Cortex of kidney (tissue), 1 donor: ENCODE measurements at places on chromosomes 1 and 21.

- DNase-seq = no peak
Measured at GRCh38 chr1:87941337-87941946, 612.8 kb downstream of the LMO4 start.

GRCh38 chr1:185939142-185939541, 205.0 kb downstream of the HMCN1 start:
- no peak for DNase-seq

DNA sequence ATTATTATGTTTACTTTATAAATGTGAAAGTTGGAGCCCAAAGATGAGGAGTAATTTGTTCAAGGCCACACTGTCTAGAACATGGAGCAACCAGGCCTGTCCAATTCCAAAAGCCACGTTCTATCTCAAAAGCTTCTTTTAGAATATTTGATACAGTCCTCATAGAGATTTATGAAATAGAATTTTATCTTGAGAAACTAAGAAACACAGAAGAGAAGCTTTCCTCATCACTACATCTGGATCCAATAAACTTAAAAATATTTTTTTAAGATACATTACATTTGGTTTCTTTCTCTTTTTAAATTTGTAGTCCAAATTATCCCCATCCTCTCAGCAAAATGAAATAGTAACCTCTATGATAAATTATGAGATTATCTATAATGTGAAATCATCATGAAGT, 58.9 kb downstream of the DDAH1 start:
- DNase-seq = no peak

DNA sequence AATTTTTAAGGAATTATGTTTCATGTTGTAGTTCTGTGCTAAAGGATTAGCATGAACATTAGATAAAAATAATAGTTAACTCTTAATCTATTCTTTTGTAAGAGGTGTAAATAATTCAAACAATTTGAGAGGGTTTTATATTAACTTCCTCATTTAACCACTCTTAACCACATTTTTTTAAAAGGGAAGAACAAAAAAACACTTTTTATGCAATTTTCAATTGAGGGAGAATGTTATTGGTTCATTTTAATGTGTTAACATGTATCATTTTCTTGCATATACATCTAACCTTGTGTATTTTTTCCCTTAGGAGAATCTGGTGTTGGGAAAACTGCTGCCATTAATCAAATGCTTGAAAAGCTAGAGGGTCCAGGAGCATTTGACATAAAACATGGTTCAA, 169.0 kb downstream of the LBR start:
- DNase-seq = no peak

DNA sequence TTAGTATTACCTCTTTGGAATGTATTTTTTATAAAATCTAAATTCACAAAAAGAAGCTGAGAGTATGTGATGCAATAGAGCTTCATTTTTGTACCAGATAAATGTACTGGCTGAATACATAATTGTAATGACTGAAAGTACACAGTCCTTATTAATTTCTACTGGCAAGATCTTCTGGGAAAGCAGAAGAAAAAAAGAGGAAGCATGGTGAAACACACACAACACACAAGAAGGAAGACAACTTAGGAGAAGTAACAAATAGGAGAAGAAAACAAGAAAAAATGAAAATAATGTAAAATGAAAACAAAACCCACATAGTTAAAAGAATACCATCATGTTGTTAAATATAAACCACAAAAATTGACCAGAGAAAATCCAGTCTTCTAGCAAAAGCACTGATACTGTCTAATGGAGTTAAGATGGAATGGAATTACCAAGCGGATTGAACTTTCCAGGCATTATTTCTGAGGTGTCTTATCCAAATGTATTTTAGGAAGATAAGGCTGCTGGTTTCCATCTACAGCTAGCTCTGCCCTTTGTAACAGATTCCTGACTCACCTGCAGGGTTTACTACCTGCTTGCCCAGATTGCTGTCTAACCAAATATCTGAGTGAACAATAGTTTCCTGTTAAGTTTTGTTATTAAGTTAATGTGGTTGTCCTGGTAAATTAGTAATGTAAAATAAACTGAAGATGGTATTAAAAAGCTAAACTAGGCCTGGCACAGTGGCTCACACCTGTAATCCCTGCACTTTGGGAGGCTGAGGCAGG, 4.5 kb upstream of the COP1 start:
- no peak for DNase-seq

GRCh38 chr1:235017191-235017590, 111.4 kb downstream of the TOMM20 start:
- DNase-seq = no peak

GRCh38 chr1:1630191-1630964, 1.6 kb upstream of the MMP23B start:
- no peak for DNase-seq

DNA sequence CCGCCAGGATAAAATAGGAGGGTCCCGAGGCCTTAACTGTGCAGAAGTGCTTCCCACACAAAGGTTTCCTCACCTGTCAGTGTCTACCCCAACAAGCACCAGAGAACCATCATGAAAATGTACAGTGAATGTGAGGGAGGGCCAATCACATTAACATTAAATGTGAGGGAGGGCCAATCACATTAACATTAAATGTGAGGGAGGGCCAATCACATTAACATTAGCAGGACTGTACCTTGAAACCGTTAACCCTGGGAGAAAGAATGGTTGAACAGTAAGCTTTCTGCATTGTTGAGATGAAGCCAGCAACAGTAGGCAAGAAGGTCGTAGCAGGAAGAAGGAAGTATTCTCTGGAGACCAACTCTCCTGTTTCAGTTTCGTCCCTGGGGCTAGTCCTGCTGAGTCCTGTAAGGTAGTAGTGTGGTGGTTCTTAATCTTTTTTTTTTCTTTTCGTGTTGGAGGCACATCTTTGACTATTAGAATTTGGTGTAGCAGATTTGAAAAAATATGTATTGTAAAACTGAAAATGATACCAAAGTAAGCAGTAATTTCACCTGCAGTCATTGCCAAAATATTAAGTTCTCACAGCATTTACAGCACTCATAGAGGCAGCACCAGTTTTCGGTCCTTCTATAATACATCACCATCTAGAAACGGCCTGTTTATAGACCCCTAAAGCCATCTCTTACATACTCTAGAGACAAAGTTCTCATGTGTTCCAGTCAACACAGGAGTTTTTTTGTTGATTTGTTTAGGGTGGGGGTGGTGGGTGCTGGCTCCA, 98.6 kb upstream of the PPP2R5A start:
- no peak for DNase-seq

DNA sequence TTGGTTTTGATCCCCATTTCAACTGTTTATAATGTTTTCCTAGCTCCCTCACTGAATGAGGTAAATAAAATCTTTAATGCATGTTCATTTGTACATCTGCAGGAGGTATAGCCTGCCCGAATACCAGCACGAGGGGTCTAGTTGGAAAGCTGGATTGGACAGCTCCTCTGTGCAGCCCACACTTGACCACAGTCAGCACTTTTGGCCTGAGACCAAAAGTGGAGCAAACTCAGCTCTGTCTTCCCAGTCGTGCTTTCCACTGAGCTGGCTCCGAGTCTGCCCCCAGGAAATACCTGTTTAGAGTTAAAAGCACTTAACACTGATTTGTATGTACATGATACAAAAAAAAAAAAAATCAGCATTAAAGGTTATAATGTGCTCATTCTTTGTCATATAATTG, 224.4 kb downstream of the DSCAM start:
- DNase-seq = no peak

DNA sequence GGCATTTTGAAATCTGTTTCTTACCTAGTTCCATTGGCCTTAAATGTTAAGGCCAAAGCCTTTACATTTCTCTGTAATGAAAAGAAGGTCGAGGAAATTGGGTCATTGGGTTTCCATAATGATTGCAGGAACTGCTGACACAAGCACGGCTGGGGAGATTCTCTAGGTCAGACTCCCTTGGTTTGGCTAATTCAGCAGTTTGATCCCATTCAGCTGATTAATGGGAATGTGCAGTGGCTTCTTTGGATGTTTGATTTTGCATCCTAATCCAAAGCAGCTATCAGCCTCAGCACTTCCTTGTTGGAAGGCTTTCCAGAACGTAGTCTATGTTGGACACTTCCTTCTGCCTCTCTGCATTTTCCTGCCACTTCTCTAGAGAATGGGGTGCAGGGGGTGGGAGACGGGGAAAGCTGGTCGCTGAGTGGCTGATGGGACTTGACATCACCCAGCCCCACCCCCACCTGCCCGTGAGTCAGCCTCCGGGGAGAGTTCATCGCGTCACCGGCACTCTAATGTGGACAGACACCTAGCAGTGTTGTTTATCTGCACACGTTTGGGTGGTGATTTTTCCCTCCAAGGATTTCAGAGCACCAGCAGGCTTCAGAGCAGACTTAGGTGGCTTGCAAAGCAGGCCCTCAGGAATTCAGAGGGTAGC, 5.4 kb downstream of the PSEN2 start:
- DNase-seq = no peak

- DNase-seq = no peak
Measured at GRCh38 chr21:36209626-36210171, 53.1 kb downstream of the DOP1B start.

GRCh38 chr1:152185544-152186391, 26.7 kb upstream of the RPTN start:
- no peak for DNase-seq

DNA sequence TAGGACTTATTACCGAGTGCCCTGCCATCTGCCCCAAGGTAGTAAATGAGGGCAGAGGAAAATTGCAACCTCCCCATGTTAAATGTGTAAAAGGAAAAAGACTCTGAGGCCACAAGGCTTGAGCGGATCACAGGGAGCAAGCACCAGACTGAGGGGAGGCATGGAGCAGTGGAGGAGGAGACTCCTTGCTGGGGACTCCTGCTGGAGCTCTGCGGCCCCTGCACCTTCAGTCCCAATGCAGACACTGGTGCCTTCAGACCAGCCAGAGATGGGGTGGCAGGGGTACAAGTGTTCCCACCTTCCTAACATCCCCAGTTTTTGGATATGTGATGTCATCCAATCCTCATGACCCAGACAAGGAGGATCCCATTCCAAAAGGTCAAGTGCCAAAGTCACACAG, 128.4 kb upstream of the NGF start:
- no peak for DNase-seq

- no peak for DNase-seq
Measured at GRCh38 chr1:23720256-23720995, 22.8 kb upstream of the ELOA start.

GRCh38 chr1:112501810-112502641, 6.7 kb upstream of the WNT2B start:
- DNase-seq = no peak

DNA sequence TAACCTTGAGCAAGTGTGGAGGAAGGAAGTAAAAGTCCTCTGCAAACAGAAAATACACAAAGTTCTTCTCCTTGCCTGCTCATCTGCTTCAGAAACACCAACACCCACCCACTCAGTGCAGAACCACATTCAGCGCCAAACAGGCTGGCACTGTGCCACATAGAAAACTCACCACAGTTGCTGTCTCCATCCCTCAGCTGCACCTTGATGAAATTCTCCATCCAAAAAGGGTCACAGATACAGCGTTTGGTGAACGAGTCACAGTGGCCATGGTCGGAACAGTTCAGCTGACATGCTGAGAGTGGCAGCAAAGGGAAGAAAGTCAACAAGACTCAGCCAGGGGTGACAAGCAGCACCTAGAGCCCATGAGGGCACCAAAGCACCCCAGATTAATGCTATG, 114.5 kb downstream of the KIAA0319L start:
- DNase-seq = no peak

DNA sequence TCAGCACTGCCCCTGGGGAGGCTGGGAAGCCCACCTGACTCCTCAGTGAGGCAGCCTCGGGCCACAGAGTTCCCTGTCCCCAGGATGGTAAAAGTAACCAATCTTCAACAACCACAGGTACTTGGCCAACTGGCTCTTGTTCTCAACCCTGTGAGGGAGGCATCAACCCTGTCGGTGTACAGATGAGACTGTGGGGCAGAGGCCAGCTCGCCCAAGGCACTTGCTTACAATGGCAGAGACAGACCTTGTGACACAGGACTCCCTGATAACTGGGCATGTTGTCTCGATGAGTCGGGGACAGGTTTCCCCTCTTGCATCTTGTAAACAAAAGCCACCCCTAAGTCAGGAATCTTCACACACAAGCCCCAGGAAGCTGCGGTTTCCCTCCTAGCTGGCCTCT, 8.0 kb downstream of the SLC30A2 start:
- no peak for DNase-seq

DNA sequence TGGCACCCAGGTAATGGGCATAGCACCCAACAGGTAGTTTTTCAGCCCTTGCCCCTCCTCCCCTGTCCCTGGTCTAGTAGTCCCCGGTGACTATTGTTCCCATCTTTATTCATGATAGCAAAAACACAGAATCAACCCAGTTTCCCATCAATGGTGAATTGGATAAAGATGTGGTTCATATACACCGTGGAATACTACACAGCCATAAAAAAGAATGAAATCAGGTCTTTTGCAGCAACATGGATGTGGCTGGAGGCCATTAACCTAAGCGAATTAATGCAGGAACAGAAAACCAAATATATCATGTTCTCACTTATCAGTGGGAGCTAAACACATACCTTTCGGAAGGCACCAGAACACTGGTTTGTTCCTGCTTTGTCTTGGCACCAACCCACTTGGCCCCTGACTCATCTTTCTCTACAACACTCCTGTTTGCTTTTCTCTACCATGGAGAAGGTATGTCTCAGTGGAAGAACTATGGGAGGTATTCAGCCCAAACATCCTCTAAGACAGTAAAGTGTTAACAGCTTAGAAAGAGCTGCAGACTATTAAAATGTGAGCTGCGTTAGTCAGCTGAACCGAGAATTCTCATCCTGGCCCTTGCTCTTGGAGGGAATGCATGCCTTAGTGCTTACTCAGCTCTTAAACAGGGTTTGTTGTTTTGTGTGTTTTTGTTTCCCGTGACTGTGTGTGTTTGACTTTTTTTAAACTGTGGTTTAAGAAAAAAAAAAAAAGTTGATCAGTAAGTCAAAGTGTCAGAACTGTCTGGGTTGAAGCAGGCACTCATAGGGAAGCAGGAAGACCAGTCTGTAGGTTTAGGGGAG, 203.0 kb downstream of the TOMM20 start:
- no peak for DNase-seq

- DNase-seq = peak; percentile 53
Measured at GRCh38 chr1:231626535-231626950, at the start of gene DISC1. DISC1 (plus strand) TSS chr1:231626790; CDS start chr1:231626868, 78 bp downstream.

GRCh38 chr1:163897412-163898155, 575.8 kb downstream of the NUF2 start:
- no peak for DNase-seq

DNA sequence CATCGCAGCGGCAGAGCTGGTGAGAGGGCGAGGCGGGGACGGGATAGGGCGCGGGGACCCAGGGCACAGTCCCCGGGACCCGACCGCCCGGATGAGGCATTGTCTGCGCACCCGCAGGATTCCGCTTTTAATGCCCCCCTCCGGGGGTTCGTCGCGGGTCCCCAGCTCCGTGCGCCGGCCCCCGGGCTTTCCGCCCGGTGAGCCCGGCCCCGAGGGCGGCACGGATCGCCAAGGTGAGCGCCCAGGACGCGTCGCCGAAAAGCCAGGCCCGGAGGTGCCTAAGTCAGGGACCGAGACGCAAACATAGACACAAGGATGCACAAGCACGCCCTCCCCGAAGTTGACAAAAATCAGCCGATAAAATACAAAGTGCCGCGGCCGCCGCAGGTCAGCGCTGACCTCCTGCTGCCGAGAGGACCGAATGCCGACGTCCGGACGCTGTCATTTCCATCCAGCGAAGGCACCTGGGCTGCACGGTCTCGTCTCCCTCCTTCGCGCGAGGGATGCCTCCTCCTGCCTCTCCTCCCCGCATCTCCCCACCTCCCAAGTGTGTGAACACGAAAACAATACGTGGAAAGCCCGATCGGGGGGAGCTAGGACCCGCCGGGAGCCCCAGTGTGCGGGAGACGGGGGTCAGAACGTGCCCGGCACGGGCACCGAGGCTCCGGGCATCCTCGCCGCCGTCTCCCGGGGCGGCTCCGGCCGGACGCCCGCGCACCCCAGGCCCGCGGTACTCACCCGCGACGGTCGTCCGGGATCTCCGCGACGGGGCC, 101.1 kb upstream of the SOD1 start:
- DNase-seq = no peak
